ENCODE measurements at places on chromosomes 4 and X.

- no peak for DNase-seq
Measured at GRCh38 chr4:115655626-115656025, 542.2 kb upstream of the NDST4 start.

DNA sequence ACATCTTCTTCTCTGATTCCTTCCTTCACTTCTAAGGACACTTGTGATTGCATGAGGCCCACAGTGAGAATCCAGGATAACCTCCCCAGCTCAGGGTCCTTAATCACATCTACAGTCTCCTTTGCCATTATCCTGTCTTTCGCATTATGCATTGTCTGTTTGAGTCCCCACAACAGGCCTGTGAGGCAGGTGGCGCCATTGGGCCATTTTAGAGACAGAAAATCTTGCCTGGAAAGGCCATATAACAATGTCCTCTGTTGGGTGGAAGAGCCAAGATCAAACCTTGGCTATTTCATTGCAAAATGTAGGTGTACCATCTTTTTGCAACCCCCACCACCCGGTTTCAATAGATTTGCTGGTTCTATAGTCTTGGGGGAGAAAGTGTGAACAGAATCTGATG lies 11.8 kb upstream of the DCUN1D4 start:
- peak; percentile 44 for DNase-seq

DNA sequence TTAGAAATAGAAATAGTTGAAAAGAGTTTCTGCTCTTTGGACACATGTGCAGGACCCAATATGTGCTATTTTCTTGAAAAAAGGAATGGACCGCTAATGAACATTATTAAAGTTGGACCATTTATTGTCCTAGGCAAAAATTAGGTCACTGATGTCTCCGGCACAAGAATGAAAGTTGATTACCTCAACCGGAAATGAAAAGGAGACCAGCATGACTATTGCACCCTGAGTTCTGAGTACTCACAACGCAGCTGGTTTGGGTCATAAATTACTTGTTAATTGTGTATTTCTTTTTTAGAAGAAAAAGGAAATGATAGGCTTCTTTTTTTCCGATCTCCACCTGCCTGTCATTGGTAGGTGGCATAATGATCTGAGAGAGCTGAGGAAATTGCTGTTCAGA lies 232.7 kb downstream of the ARHGAP24 start:
- no peak for DNase-seq

GRCh38 chrX:40663880-40664630 lies 16.7 kb upstream of the CXorf38 start:
- no peak for DNase-seq

GRCh38 chrX:134407065-134407376 lies 52.9 kb upstream of the HPRT1 start:
- no peak for DNase-seq

DNA sequence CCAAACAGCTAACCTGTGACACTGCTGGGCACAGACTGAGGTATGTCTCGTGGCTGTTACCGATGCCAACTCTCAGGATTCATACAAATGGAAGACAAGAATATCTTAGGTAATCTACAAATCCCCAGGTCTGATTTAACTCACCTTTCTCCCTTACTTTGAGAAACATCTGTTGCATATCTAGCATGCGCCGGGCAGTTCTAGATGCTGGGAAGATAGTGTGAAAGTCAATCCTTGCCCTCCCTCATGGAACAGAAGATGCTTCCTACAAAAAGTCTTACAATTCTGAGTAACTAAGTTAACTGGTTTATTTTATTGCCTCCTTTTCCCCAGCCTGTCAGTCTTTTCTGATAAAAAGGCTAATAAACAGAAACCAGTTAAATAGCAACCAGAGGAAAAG lies 212.2 kb upstream of the FAT1 start:
- DNase-seq = no peak

- no peak for DNase-seq
Measured at GRCh38 chrX:25241461-25241860, 225.7 kb upstream of the ARX start.
